Lung microvascular endothelial cell (primary cell): ENCODE measurements at places on chromosomes 7 and 10.

GRCh38 chr10:112447620-112447928 is 559 bp downstream of the VTI1A start:
- no peak for DNase-seq

DNA sequence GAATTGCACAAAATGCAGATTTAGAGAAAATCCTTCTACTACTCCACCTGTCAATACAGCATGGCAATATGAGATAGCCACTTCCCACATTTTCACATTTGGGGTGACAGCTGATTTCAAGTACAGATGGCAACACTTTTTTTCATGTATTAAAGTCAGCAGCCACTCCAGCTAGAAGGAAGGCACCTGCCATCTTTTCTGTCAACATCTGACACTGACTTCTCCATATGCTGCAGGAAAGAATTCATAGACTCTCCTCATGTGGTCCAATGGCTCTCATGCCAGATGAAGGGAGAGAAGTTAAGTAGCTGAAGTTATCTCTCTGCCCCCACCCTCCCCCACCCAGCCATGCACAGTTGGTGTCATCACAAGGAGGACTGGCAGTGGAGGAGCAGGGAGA is 912.0 kb downstream of the SORCS1 start:
- no peak for DNase-seq

DNA sequence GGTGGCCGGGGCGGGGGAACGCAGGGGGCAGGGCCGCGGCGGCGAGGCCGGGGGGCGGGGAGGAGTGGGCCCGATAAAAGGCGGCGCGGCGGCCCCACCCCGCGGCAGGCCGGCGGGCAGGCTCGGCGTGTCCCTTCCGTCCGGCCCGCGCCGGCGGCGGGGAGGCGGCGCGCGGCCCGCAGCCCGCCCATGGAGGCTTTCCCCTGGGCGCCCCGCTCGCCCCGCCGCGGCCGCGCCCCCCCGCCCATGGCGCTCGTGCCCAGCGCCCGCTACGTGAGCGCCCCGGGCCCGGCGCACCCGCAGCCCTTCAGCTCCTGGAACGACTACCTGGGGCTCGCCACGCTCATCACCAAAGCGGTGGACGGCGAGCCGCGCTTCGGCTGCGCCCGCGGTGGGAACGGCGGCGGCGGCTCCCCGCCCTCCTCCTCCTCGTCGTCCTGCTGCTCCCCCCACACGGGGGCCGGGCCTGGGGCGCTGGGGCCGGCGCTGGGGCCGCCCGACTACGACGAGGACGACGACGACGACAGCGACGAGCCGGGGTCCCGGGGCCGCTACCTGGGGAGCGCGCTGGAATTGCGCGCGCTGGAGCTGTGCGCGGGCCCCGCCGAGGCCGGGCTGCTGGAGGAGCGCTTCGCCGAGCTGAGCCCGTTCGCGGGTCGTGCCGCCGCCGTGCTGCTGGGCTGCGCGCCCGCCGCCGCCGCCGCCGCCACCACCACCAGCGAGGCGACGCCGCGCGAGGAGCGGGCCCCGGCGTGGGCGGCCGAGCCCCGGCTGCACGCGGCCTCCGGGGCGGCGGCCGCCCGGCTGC is at the start of gene NANOS1:
Gene NANOS1, plus strand, starts transcription at position 102 of the 808 bp plus-strand sequence. Its CDS starts 88 bp downstream, at position 190.
- DNase-seq = peak; percentile 43

DNA sequence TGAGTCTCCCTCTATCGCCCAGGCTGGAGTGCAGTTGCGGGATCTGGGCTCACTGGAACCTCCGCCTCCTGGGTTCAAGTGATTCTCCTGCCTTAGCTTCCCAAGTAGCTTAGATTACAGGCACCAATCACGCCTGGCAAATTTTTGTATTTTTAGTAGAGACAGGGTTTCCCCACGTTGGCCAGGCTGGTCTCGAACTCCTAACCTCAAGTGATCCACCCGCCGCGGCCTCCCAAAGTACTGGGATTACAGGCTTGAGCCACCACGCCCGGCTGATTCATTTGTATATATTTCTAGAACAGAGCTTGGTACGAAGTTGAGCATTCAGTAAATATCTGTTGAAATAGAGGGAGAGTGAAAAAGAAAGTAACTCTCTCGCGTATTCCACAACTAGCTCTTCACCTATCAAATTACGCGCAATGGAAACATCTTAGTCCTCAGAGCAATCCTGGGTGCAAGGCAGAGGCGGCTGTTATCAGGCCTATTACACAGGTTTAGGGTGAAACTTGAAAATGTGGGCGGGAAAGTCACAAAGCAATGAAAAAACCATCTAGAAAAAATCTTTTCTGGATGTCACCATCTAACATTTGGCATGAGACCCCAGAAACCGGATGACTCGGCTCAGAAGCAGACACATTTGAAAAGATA is 707 bp upstream of the GHITM start:
- peak; percentile 1 for DNase-seq

DNA sequence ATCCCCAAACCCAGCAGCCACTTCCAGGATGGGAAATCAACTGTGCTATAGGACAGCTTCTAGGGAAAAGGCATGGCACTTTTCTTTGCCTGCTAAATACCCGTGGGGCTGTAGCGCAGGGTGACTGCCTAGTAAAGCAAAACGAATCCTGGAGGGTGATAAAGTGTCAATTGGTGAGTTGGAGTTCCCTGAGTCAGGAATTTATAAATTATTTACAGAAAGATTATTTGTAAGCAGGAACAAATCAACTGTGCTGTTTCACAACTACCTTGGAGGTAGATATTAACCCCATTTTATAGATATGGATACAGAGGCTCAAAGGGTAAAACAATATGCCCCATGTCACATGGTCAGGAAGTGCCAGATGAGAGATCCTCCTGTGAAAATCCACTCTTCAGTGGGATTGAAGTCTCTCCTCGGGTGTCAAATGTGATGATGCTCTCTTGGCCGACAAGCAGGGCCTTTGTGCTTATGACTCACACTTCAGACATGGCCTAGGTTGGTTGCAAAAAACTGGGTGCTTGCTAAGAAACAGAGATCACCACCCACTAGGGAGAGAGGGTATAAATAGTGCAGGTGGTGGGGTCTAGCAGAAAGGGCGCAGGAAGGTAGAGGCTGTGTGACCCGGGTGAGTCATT is 383.2 kb upstream of the ZMIZ1 start:
- DNase-seq = no peak

DNA sequence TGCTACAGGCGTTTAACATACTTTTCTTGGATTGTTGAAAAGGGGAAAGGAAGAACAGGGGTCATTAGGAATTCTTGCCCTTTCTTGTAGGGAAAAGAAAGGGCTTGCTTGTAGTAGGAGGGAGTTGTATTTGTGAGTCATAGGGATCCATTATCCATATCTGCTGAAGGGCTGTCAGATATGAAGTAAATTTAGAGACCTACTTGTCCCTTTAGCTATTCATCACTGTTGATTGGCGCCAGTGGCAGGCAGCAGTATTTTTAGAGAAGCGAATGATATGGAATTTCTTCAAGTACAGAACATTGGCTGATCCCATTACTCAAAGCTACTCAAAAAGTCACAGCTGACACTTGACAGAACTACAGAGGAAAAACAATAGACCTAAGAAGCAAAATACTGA is 97.7 kb downstream of the CELF2 start:
- no peak for DNase-seq
